HFF-Myc (cell line): ENCODE measurements at places on chromosomes 4 and X.

GRCh38 chr4:41877020-41877796 lies 58.0 kb upstream of the TMEM33 start:
- DNase-seq: no peak

GRCh38 chrX:19740744-19741143 lies 146.7 kb downstream of the SH3KBP1 start:
- DNase-seq: no peak

GRCh38 chr4:86032476-86033022 lies 327.3 kb downstream of the MAPK10 start:
- DNase-seq: no peak

- no peak for DNase-seq
Measured at GRCh38 chr4:81724925-81725329, 253.2 kb upstream of the RASGEF1B start.

DNA sequence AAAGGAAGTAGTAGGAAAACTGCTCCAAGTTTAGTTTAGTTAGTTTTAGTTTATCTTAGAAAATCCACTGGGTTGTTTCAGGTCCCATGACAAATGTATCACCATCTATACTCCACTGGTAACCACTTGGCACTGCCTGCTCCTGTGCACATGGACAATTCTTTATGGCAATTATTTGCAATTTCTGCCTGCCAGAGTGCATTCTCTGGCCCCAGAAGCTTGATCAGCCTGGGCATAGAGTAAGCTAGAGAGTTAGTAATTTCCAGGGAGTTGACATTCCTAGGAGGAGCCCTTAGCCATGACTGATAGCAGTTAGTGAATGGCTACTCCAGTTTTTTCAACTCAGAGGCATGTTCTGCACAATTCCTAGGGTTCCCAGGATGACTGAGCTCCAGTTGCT lies 203.2 kb upstream of the FGF13 start:
- no peak for DNase-seq

GRCh38 chr4:42824278-42824977 lies 68.1 kb upstream of the GRXCR1 start:
- no peak for DNase-seq
